ENCODE measurements at places on chromosomes 16 and 17. TPM values are rescaled to one million over a fixed set of nuclear protein-coding genes. Genes with fewer than 3 reads are reported as not detected.

DNA sequence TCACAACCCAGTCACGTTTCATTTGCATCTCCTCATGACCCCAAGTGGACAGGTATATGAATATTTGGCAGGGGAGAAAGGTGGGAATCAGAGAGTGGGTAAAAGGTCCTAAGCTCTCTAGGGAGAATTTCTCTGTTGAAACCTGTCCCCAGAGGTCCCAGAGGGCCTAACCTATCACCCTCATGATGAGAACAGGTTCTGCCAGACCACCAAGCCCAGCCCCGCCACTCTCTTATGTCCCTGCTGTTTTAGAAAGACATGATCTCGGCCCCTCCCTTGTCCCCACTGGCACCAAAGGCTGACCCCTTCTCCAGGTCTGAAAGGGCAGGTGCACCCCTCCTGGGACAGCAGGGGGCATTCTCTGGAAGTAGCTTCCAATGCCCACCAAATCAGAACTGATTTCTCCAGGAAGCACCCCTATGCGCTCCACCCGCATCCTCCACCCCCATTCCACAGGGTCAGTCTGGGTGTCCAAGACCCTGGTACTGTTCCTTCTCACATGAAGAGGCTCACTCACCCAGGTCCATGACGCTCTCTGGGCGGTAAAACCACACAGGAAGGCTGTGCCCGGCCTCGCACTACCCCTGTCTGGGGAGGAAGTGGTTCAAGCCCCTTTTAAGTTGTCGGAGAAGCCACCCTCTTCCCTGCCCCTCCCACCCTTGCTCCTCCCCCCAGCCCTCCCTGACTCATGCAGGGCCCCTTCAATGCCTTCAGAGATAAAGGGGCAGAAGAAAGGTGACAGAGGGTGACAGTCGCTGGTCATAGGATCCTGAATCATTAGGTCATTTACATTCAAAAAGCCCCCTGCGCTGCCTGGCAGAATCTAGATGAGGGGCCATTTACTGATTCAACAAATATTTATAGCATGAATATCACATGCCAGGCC lies at the start of gene CCR7:
TSS of gene CCR7 (minus strand) at position 590 of the 886 bp plus-strand sequence. CDS start at position 527, 63 bp downstream.
- H3K36me3 ChIP-seq = 0 out of 2 replicates have a peak, but pooled peaks cover 4% of the 10 kb centered on the region
- no peak within 1 kb of the TSS for H3K27ac ChIP-seq
- no peak for DNase-seq
- H3K27me3 ChIP-seq = peaks cover 43% of the 10 kb centered on the region
- peaks cover 11% of the 10 kb centered on the region for H3K4me1 ChIP-seq

DNA sequence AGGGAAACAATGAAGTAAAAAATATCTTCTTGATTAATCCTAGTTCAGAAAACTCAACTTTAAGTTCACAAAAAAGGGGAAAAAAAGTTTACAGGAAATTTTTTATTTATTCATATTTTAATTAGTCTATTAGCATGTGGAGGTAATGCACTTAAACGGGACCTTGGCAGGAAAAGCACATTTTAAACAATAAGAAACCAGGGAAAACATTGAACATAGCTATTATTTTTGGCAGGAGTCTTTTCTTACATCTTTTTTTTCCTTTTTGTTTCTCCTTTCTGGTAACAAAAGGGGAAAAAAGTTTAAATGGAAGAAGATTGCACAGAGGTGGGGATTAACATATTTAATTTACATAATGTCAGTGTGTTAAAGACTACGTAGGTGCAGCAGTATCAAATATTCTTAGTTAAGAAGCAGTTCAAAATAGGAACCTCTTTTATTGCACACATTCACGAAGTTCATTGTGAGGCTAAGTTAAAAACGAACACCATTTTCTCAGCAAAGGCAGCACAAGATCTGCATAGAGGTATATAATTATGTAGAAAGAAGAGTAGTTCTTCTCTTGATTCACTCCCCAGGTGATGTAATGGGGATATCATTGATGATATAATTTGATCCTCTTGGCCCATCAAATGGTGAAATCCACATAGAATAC lies 940.5 kb downstream of the CDH11 start:
- peaks cover 14% of the 10 kb centered on the region for H3K36me3 ChIP-seq
- peaks cover 17% of the 10 kb centered on the region for H3K4me1 ChIP-seq
- H3K27me3 ChIP-seq = no peaks in the 10 kb centered on the region
- H3K4me3 ChIP-seq = no peak overlapping the region
- DNase-seq = no peak
- H3K27ac ChIP-seq = no peak overlapping the region

DNA sequence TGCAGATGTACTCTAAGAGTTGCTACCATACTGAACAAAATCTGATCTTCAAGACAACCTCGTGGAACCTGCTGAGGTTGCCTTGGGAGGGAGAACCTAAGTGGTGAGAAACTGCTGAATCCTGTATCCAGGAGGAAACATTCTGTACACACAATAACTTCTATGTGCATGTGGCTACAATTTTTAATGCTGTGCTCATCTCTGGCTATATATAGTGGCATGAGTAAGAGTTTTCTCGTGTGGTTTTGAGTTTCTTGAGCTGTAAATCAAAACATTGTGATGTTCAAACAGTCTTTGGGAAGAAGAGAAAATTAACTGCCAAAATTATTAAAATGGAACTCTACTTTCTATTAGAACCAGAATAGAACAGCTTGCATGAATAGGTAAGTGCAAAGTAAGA lies 206.8 kb downstream of the CA10 start:
- no peaks in the 10 kb centered on the region for H3K36me3 ChIP-seq
- no peak overlapping the region for H3K27ac ChIP-seq
- DNase-seq = no peak
- H3K4me3 ChIP-seq = no peak overlapping the region

DNA sequence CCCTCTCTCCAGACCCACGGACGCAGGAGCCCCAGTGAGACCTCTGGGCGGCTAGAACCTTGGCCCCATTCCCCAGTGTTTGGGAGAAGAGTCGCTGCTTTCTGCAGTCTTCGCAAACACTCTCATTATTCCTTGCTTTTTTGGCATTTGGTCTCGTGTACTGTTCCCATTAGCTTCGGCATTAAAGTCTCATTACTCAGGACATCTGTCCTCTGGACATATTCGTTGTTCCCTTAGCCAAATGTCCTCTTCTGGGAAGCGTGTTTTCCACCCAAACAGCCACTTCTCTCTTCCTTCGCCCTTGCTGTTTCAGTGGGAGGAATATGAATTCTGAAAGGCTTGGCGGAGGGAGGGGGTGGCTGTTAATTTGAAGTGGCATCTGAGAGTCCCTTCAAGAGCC lies 11.1 kb downstream of the SHISA6 start:
- H3K4me1 ChIP-seq = no peaks in the 10 kb centered on the region
- H3K36me3 ChIP-seq = peaks cover 21% of the 10 kb centered on the region
- H3K4me3 ChIP-seq = no peak overlapping the region
- no peak for DNase-seq
- H3K27me3 ChIP-seq = no peaks in the 10 kb centered on the region

- peaks cover 28% of the 10 kb centered on the region for H3K36me3 ChIP-seq
- peak overlapping the region; percentile 68 for H3K27ac ChIP-seq
- no peak for DNase-seq
- no peaks in the 10 kb centered on the region for H3K27me3 ChIP-seq
- H3K4me1 ChIP-seq = peaks cover 54% of the 10 kb centered on the region
Measured at GRCh38 chr17:59764292-59764741, 56.9 kb downstream of the VMP1 start.

GRCh38 chr17:16886655-16887322 lies 85.1 kb downstream of the TNFRSF13B start:
- no peak overlapping the region for H3K4me3 ChIP-seq
- peaks cover 9% of the 10 kb centered on the region for H3K27me3 ChIP-seq
- H3K27ac ChIP-seq = no peak overlapping the region
- no peaks in the 10 kb centered on the region for H3K36me3 ChIP-seq

- DNase-seq = no peak
- peaks cover 61% of the 10 kb centered on the region for H3K36me3 ChIP-seq
- H3K4me1 ChIP-seq = peaks cover 29% of the 10 kb centered on the region
- H3K27ac ChIP-seq = peak overlapping the region; percentile 83
Measured at GRCh38 chr17:62573480-62574117, 53.9 kb upstream of the MRC2 start.

- H3K4me1 ChIP-seq = no peaks in the 10 kb centered on the region
- H3K36me3 ChIP-seq = no peaks in the 10 kb centered on the region
- H3K27ac ChIP-seq = no peak overlapping the region
- no peaks in the 10 kb centered on the region for H3K27me3 ChIP-seq
Measured at GRCh38 chr16:52770828-52771227, 223.9 kb upstream of the TOX3 start.

- H3K27ac ChIP-seq = no peak overlapping the region
- peaks cover 3% of the 10 kb centered on the region for H3K27me3 ChIP-seq
- DNase-seq = no peak
- H3K36me3 ChIP-seq = no peaks in the 10 kb centered on the region
- H3K4me3 ChIP-seq = no peak overlapping the region
- H3K4me1 ChIP-seq = no peaks in the 10 kb centered on the region
Measured at GRCh38 chr16:26688105-26688504, 378.6 kb upstream of the C16orf82 start.

GRCh38 chr16:57944970-57945739 lies 25.8 kb downstream of the CNGB1 start:
- no peak for DNase-seq
- no peak overlapping the region for H3K4me3 ChIP-seq
- H3K4me1 ChIP-seq = peaks cover 6% of the 10 kb centered on the region
- no peak overlapping the region for H3K27ac ChIP-seq
- peaks cover 18% of the 10 kb centered on the region for H3K27me3 ChIP-seq
- no peaks in the 10 kb centered on the region for H3K36me3 ChIP-seq

- H3K36me3 ChIP-seq = peaks cover 28% of the 10 kb centered on the region
- H3K4me3 ChIP-seq = no peak overlapping the region
- no peak for DNase-seq
- H3K27ac ChIP-seq = no peak overlapping the region
Measured at GRCh38 chr16:65316808-65317207, 194.9 kb upstream of the CDH11 start.

- peak overlapping the region; percentile 100 for H3K27ac ChIP-seq
- peaks cover 19% of the 10 kb centered on the region for H3K36me3 ChIP-seq
- peaks cover 78% of the 10 kb centered on the region for H3K4me1 ChIP-seq
- DNase-seq = no peak
- H3K4me3 ChIP-seq = peak overlapping the region; percentile 32
Measured at GRCh38 chr17:78885956-78886355, 17.0 kb downstream of the CEP295NL start.

- H3K27me3 ChIP-seq = peaks cover 2% of the 10 kb centered on the region
- H3K36me3 ChIP-seq = no peaks in the 10 kb centered on the region
- no peaks in the 10 kb centered on the region for H3K4me1 ChIP-seq
- no peak for DNase-seq
- no peak overlapping the region for H3K27ac ChIP-seq
- no peak overlapping the region for H3K4me3 ChIP-seq
Measured at GRCh38 chr16:88930716-88931115, 46.3 kb downstream of the CBFA2T3 start.

The SLC9A5 gene
- total RNA-seq = 3.3 TPM

The ABHD15 gene
- total RNA-seq = 6.4 TPM

The GFAP gene
- not detected for total RNA-seq

The TBC1D3C gene
- 0.41 TPM for total RNA-seq

The TBC1D3G gene
- total RNA-seq = not detected

The CCL8 gene
- not detected for total RNA-seq

The PYY gene
- not detected for total RNA-seq
